H9 (cell line): ENCODE measurements at places on chromosomes 3 and 15.
A peak's percentile ranks its signal among the peaks of the same experiment; 100 is the strongest.

GRCh38 chr3:152365766-152366593, 97.3 kb downstream of the MBNL1 start:
- DNase-seq: no peak

- DNase-seq: peak; percentile 21
These were observed 10.1 kb upstream of the LRRC15 start for GRCh38 chr3:194379651-194380050.

DNA sequence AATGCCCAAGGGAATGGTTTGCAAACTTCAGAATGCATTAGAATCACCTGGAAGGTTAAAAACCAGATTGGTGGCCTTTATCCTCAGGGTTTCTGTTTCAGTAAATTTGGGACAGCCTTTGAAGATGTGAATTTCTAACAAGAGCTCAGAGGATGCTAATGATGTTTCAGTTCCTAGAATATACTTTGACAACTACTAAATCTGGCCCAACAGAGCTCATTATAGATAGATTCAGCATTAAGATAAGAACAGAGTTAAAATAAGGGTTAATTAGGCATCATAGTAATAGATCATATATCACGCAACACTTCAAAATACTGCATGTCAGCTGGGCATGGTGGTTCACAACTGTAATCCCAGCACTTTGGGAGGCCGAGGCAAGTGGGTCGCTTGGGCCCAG, 9.3 kb upstream of the KPNA4 start:
- DNase-seq: no peak

DNA sequence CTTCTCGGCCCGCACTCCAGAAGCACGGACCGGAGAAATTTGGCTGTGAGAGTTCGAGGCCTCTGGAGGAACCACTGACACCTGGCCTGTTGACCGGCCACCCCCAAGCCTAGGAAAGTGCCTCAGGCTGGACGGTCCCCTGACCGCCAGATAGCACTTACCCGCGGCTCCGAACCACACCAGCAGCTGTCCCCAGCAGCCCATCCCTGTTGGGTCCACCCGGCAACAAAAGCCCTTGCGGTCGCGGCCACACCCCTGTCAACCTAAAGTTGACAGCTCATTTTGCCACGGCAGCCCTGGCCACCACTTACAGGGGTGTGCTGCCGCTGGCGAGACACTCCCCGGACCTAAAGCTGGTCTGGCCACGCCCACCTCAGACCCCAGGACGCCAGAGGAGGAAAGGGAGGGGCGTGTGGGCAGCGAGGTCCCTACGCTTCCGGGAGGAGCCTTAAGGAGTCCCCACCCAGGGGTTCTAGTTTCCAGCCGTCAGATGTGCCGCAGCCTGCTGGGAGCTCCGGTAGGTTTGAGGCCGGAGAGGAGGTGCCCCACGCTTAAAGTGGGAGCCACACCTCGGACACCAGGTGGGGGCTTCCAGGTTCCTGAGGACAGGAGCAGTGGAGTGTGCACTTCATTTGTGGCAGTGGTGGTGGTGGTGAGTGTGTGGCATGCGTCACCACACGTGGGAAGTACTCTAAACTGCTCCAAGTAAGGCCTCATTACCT, at the start of gene LTK:
TSS of gene LTK (minus strand) at position 322 of the 722 bp plus-strand sequence. CDS start at position 204, 118 bp downstream.
- DNase-seq: peak; percentile 73

GRCh38 chr3:13451301-13451673, 28.8 kb upstream of the HDAC11 start:
- peak; percentile 47 for DNase-seq

GRCh38 chr3:75237477-75237876, 426.7 kb upstream of the FRG2C start:
- DNase-seq: no peak

DNA sequence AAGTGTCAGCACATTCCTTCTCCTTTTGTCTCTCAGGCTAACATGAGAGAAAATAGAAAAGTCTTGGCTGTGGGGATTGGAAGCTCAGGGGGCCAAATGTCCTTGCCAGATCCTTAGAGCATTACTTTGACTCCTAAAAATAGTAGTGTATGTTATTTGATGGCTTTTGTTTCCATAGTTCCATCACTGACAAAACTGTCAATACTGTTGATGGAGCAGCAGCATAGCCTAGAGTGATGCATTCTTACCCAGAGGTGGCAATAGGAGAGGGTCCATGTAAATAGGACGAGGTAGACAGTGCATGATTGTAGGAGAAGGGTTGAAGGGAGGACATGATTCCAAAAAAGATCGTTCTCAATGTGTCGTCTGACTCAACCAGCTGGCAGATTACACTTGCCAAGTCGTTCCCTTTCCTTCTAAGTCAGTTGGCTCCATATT, 282.7 kb upstream of the TPRG1 start:
- DNase-seq: no peak

DNA sequence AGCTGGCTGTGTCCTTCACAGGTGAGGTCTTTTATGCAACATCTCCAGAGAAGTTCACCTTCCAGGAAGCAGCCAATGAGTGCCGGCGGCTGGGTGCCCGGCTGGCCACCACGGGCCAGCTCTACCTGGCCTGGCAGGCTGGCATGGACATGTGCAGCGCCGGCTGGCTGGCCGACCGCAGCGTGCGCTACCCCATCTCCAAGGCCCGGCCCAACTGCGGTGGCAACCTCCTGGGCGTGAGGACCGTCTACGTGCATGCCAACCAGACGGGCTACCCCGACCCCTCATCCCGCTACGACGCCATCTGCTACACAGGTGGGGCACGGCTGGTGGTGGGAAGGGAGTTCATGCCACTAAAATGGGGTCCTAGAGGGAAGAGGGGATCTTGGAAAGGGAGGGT, 40.1 kb downstream of the ACAN start:
- DNase-seq: no peak

DNA sequence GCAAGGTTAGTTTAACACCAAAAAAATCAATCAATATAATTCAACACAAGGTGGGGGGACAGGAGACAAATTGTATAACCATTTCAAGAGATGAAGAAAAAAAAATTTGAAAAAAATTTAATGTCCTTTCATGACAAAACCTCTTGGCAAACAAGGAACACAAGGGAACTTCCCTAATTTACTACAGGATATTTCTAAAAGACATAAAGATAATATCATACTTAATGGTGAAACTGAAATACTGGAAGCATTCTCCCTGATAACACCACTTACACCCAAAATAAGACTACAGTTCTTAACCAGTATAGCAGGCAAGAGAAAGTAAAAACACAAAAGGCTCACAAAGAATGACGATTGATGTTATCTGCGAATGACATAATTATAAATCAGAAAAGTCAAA, 44.7 kb downstream of the IFT57 start:
- DNase-seq: no peak

DNA sequence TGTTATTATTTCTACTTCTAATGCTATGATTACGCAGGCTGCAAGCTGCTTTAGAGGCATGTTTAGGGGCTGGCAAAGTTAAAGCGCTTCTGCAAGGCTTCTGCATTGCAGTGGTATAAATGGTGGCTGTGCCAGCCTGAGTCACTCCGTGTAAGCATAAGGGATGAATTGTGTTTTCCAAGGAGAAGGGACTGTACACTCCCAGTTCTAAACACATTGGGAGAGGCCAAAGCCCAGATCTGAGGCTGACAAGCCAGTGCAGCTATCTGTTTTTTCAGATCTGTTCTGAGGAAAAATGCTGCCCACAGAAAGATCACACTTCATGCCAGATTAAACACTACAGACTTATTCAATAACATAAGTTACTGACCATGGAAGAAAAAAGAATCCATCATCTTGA, 83.8 kb downstream of the PRICKLE2 start:
- DNase-seq: no peak

GRCh38 chr3:71578054-71578751, 5.3 kb downstream of the FOXP1 start:
- no peak for DNase-seq

DNA sequence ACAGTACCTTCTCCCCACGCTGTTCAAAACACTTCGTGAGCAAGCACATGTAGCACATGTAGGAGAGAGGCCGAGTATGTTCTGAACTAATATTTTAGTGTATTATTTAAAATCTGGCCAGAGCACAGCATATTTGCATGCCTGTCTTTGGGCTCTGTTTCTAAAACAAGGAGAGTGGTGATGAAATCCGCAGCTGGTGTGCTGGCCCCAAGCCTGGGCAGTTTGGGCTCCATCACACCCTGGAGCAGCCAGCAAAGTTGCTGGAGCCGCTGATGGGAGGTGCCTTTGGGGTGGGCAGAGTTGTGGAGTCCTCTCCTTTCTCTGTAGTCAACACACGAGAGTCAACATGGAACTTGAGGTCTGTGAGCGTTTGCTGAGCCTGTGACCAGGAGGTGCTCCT, 116.6 kb downstream of the SLCO3A1 start:
- no peak for DNase-seq

GRCh38 chr15:40250304-40250656, 11.4 kb downstream of the PAK6 start:
- DNase-seq: no peak

GRCh38 chr3:8152821-8153418, 348.7 kb upstream of the LMCD1 start:
- no peak for DNase-seq

- no peak for DNase-seq
These were observed 29.8 kb downstream of the CCR3 start for GRCh38 chr3:46272028-46272451.

- DNase-seq: no peak
These were observed 173.8 kb upstream of the TLE3 start for GRCh38 chr15:70271422-70272088.

DNA sequence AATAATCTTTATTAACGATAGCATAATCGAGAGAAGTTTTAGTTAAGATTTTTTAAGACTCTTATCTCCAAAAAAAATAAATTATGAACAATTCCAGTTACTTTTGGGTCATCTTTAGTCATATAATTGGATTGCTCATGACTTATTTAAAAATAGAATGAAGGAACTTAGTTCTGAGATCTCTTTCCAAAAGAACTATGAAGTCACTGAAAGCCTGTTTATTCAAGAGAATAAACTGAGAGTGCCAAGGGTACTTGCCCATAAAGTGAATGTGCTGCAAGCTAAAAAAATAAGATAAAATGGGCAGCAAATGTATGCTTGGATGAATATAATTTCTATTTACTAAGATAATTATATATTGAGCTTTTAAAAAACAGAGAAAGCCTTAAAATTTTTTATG, 176.5 kb upstream of the PLSCR5 start:
- DNase-seq: no peak

DNA sequence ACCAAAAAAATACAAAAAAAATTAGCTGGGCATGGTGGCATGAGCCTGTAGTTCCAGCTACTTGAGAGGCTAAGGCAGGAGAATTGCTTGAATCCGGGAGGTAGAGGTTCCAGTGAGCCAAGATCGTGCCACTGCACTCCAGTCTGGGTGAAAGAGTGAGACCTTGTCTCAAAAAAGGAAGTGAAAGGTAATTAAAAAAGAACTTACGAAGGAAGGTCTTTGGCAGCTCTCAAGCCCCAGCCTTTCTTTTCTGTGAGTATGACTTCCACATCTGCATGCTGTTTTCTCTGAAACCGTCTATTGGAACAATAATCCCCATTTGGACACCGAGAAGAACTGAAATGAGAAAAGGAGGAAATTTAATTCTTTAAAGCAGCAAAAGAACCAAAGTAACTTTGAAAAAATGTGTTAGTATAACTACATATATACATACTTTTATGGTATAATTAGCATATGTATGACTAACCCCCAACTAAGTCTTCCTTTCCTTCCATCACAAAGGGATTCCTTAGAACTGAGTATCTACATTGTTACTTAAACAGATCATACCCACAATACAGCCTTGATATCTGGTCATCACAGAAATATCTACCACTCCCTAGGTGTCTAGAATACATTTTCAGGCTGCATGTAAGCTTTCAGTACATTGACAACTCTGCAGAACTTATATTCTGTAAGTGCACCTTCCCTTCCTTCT, 50.1 kb downstream of the SETD2 start:
- DNase-seq: no peak

- DNase-seq: no peak
These were observed 180.9 kb upstream of the TBL1XR1 start for GRCh38 chr3:177378168-177378567.

GRCh38 chr3:86056962-86057361, 934.0 kb downstream of the VGLL3 start:
- DNase-seq: no peak

GRCh38 chr3:20320489-20320888, 134.5 kb upstream of the SGO1 start:
- no peak for DNase-seq

DNA sequence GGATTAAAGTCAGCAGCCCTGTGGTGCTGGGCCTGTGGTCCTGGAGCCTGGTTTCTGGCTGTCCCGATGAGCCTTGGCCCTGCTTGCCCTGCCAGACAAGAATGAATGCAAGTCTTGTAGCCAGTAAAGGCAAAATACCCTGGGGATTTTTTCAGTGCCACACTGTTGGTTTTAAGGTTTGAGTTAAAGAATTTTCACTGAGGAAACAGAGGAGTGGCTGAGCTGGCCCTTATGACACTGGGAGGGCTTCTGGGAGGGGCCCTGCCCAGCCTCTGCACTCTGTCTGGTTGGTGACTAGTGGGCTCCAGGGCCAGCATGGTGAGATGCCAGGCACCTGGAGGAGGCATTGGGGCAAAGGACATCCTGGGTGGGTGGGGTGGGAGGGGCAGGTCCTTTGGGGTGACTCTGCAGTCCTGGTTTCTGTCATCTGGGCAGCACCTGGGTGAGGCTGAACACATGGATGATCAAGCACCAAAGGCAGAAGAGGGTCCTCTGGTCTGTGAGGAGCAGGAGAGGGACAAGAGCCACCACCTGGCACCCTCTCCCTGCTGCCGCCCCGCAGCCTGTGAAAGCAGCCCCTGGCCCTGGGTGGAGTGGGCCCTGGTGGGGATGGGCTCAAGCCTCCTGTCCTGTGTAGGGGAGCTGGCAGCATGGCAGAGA, 12.5 kb upstream of the PLA2G4E start:
- no peak for DNase-seq

- DNase-seq: no peak
These were observed 285.0 kb downstream of the CLSTN2 start for GRCh38 chr3:140219923-140220452.

GRCh38 chr15:32979710-32980109, 214.8 kb downstream of the FMN1 start:
- no peak for DNase-seq

GRCh38 chr15:64800476-64800875, 25.0 kb downstream of the PIF1 start:
- no peak for DNase-seq

- DNase-seq: peak; percentile 47
These were observed 308.9 kb downstream of the CTNNB1 start for GRCh38 chr3:41508063-41508696.

- no peak for DNase-seq
These were observed 15.4 kb downstream of the BCL2L10 start for GRCh38 chr15:52097180-52097579.

- DNase-seq: no peak
These were observed 67.9 kb downstream of the ULK4 start for GRCh38 chr3:41893977-41894376.
